Stimulated activated CD8-positive, alpha-beta memory T cell treated with anti-CD3 and anti-CD28 coated beads, Interleukin-15, amount 100 ng/mL, for 4 hours (primary cell): ENCODE measurements at places on chromosomes 4 and X.

GRCh38 chr4:33850371-33850902 lies 2393.9 kb downstream of the ARAP2 start:
- DNase-seq, result no peak

- DNase-seq, result no peak
Observed at GRCh38 chrX:34300871-34301270, 168.8 kb upstream of the FAM47A start.

DNA sequence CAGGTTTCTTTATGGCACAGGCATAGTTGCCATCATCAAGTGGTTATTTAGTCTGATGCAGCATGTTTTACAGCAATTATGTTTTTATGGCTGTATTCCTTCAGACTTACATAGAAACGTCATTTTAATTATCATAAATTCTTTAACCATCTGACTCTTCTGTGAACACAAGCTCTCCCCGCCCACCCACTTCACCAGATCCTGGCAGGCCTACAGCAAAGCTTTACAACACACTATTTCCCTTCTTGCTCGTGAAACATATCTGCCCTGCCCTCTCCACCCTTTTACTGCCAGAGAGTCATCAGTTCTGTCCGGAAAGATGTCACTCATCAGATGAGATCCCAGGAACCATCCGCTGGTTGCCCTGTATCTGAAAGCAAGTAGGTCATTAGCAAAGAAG lies 120.5 kb downstream of the HS6ST2 start:
- no peak for DNase-seq

- DNase-seq, result no peak
Observed at GRCh38 chr4:130485371-130485770, 1389.4 kb downstream of the C4orf33 start.

- DNase-seq, result no peak
Observed at GRCh38 chrX:31057691-31058090, 14.2 kb downstream of the FTHL17 start.

- no peak for DNase-seq
Observed at GRCh38 chr4:26192899-26193869, 127.6 kb upstream of the RBPJ start.

DNA sequence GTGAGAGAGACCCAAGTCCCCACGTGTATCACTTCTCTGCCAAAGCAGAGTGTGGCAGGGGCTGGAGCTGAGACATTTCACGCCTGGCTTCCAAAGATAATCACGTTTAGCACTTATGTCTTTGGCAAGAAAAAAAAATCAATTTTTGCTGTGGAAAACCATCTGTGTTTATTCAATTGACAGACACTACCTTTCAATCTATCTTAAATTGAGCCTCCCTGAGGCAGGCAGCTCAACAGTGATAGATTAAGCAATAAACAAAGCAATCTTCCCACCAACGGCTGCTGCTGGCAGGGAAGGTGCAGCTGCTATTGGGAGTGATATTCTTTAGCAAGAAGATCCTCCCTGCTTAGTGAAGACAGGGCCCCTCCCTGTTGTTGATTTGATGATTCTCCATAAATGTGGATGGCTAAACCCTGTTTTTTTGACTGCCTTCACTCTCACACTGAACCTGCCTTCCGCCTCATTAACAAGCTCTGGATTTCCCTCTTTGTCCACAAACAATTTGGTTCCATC lies 11.6 kb upstream of the MAGEB17 start:
- no peak for DNase-seq

DNA sequence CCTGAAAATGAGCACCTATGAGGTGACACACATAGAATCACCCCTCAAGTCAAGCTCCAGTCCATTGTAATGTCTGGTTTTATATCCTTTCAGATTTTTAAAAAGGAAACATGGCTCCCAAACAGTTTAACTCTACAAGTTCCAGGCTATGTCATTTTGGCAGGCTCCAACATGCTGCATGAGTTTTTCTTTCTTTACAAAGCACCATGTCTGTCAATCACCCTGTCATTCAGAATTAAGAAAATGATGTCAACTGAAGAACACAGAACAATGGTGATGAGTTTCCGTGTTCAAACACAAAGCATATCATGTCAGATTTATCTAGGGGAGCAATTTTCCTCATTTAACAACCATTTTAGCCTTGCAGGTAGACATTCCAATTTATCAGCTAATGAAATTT lies 106.5 kb downstream of the AMMECR1 start:
- DNase-seq, result no peak

DNA sequence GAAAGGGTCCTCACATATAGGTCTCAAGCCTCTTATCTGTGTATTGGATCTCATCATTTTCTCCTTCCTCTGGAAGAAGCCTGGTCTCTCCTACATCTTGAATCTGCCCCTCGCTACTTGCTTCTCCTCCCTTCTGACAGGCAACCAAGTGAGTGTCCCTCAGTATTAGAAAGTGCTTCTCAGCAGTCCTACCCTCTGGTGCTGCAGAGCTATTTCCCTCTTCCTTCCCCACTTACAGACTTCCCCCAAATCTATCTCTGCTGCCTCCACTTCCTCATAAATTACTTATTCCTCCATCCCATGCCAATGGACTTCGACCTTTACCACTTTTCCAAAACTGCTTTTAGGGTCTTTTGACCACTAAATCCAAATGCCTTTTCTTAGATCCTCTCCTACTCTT lies 129.1 kb upstream of the NAP1L5 start:
- no peak for DNase-seq

DNA sequence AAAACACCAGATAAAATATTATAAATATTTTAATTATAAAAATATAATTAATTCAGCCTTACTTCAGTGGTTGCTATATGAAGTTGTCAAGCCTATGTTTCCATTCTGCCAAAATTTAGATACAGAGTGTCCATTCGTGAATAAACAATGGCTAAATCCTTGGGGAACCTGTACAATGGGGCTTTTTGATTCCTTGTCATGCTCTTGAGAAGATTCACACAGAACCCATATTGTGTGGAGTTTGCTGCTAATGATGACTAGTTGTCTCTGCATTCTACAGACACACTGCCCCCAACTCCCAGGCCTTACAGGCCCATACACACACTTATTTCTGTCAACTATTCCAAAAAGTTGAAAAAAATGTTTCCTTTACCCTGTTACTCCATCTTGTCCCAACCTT lies 33.4 kb upstream of the MAGEC2 start:
- no peak for DNase-seq

DNA sequence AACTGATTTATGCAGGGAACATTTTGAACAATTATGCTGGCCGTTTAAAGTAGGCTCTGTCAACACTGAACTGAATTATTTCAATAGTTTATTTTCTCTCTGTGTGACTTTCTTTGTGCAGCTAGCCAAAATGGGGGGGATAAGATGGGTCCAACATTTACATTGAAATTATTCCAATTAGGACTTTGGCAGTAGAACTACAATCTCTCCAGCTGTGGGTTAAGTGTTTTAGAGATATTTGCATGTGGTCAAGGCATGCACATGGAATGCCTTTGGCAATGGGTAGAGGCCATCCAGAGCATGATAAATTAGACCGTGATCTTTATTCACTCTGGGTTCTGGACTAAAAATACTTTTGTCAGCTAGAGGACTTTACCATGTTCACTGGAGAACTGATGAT lies 107.9 kb upstream of the ELOVL6 start:
- DNase-seq, result no peak

- no peak for DNase-seq
Observed at GRCh38 chr4:183352546-183352945, 30.3 kb upstream of the CLDN24 start.

DNA sequence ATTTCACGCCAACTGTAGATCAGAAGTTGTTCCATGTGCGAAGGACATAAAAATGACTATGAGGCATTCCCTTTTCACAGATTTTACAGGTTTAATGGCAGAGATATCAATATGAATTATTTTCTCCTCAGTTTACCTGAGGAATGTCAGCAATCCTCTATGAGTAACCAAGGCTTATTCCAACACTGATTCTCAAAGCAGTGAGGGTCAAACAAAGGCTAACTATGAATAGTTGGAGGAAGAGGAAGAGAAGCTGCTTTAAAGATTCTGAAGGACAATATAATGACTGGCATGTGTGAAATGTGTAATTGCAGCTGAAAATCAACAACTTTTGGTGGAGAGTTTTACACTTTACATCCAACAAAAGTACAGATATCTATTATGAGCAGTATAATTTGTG lies 29.1 kb downstream of the NAF1 start:
- no peak for DNase-seq

GRCh38 chr4:2794486-2795299 lies 1.8 kb downstream of the SH3BP2 start:
- DNase-seq, result no peak

- DNase-seq, result no peak
Observed at GRCh38 chr4:101155945-101156344, 191.4 kb downstream of the PPP3CA start.

DNA sequence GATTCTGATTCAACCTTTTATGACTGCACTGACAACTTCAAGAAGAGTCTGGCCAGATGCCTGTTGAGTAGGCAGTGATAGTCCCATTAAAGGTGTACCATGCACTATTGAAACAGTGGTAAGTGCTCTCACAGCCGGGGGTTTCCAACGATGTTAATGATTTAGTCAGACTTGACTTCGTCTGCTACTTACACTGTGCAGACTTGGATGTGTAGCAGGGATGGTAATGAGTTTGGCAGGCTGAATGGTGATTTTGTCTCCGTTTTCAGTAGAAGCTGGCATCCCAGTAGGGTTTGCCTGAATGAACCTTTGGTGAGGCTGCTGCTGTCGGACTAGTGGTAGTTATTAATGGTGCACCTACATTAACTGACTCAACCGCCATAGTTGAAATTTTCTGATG lies 52.0 kb upstream of the TMSB15B start:
- no peak for DNase-seq

- DNase-seq, result no peak
Observed at GRCh38 chr4:1052231-1052671, 40.8 kb downstream of the FGFRL1 start.
